Glomerular endothelial cell (primary cell): ENCODE measurements at places on chromosomes 6 and 20.

GRCh38 chr6:168883410-168884049, 370.1 kb downstream of the THBS2 start:
- no peak for DNase-seq

GRCh38 chr6:43608807-43609206, 20.3 kb downstream of the GTPBP2 start:
- no peak for DNase-seq

DNA sequence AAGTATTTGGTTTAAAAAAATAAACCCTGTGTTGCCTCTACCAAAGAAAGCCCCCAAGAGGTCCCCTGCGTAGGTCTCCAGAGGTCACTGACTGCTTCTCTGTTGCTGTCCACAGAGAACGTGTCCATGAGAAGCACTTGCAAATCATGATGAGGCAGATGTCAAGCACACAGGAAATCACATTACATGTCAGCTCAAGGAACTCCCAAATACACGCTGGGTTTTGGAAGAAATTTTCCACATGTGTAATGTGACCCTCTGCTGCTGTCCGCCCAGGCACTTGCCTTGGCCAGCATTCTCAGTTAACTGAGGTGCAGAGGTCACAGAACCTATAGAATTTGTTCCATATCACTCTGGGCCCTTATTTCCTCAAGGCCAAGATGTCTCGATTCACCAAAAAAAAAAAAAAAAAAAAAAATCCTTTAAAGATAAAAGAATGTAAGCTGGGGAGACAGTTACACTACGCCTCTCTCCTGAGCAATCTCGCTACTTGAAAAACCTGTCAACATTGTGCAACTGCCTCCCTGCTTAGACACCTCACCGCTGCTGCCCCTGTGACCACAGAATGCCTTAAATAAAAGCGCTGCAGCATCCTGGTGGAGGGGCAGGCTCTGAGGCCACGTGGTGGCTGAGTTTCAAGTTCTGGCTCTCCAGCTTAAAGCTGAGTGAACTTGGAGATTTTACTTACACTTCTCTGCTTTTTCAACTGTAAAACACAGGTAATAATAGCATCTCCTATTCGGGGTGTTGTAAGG, 42.3 kb downstream of the SLC22A23 start:
- no peak for DNase-seq

- no peak for DNase-seq
These were observed 7.4 kb downstream of the SLC52A3 start for GRCh38 chr20:760751-761417.

DNA sequence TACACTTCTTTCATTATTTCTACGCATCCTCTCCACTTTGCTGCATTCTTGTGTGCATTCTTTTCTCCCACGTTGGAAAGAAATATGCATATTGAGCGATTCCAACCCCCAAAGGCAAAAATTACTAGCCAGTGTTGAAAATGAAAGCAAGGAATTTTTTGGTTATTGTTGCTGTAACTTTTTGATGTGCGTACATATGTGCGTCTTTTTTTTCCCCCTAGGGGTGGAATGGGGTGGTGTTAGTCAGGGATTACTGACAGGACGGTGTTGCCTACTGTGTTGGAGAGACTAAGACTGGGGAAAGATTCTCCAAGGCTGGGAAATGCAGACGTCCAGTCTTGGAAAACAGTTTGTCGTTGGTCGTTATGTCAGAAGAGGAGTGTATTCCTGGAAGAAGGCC, 44.2 kb upstream of the ESR1 start:
- no peak for DNase-seq

- DNase-seq, result no peak
These were observed 11.6 kb downstream of the TNFAIP3 start for GRCh38 chr6:137878486-137879285.

- DNase-seq, result no peak
These were observed 195.6 kb downstream of the HDGFL1 start for GRCh38 chr6:22765015-22765414.

DNA sequence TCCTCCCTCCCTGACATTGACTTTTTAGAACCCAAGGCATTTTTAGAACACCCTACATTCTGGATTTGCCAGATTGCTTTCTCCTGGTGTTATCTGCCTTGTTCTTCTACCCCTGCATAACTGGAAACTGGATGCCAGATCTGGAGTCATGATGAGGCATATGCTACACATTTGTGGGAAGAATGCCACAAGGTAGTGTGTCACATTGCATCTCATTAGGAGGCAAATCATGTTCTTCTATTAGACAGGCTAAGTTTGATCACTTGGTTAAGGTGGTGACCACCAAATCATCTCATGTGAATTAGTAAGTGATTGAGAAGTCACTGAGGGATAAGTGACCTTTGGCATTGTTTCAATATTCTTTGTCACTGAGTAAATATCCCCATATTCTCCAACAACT, 12.9 kb upstream of the NKX2-2 start:
- DNase-seq, result no peak

GRCh38 chr6:2244261-2245102, 923 bp downstream of the GMDS start:
- DNase-seq, result no peak

- no peak for DNase-seq
These were observed 22.1 kb downstream of the DEK start for GRCh38 chr6:18242062-18242851.

DNA sequence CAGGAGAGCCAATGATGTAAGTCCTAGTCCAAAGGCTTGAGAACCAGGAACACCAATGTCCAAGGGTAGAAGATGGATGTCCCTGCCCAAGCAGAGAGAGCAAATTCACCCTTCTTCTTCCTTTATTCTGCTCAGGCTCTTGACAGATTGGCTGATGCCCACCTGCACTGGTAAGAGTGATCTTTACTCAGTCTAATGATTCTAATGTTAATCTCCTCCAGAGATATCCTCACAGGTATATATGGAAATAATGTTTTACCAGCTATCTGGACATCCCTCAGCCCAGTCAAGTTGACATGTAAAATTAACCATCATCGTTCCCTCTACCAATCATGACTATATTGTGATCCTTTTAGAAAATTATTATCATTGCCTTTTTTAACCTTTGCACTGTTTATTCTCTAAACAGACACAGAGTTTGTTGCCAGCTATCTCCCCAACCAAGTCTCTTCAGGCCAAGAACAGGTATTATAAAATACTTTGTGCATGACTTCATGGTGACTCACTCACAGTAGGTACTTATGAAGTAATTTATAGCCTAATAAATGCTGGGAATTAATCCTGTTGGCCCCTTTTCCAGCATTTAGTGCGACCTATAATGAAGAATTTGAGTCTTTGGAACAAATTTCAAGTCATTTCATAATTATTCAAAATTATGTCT, 26.2 kb upstream of the TSHZ2 start:
- no peak for DNase-seq

DNA sequence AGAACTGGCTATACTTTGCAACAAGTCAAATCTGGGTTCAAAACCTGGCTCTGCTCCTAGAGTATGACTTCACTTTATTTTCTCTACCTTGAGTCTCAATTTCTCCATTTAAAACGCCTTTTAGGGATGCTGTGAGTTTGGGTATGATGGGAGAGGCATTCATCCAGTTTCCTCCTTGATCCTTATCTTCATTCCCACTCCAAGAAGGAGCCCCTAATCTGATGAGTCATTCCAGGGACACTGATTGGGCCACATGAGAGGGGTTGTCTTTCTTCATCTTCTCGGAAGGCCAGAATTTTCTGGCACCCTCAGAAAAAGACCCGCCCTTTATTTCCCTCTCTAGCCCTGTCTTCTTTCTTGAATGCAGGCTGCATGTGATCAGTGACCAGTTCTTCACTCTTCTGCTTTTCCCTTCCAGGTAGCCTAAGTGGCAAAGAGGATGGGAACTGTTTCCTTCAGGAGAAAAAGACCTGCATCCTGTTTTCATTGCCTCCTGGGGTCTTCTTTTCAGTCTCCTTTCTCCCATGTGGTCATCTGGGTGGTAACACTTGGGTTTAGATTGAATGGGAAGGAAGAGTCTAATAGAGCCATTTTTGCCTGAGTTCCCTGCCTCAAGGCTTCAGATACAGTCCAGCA, 32.1 kb upstream of the PNRC1 start:
- DNase-seq, result no peak

DNA sequence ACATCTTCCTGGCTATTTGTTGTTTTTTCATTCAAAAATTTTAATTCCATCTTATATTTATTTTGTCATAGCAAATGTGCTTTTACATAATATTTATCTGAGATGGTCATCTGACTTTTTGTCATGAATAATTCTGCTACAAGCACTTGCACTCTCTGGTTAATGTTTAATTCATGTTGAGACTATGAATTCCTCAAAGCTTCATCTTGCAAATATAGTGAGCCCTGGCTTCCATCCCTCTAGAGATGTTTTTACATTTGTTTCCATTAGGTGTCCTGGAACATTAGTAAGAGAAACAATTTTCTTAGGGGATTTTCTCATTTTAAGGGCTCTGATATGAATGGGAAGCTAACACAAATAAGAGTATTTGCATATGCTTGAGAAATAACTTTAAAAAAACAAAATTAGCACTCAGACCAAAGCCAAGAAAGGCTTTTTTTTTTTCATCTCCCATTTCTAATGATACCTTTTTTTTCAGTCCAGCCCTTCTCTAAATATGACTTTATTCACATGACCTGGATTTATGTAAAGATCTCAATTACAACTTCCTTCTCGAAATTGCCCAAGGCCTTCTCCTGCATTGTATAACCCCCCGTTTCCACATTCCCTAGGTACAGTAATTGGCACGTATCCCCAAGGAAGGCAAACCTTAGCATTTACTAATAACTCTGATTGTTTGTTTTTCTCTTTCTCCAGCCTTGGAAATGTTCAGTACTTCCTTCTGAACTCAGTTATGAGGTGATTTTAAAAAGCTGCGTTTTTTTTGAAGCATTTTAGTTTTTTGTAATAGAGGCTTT, 797.0 kb upstream of the GJE1 start:
- no peak for DNase-seq

- peak; percentile 3 for DNase-seq
These were observed 33.2 kb downstream of the ANKS1A start for GRCh38 chr6:34922177-34922663.

DNA sequence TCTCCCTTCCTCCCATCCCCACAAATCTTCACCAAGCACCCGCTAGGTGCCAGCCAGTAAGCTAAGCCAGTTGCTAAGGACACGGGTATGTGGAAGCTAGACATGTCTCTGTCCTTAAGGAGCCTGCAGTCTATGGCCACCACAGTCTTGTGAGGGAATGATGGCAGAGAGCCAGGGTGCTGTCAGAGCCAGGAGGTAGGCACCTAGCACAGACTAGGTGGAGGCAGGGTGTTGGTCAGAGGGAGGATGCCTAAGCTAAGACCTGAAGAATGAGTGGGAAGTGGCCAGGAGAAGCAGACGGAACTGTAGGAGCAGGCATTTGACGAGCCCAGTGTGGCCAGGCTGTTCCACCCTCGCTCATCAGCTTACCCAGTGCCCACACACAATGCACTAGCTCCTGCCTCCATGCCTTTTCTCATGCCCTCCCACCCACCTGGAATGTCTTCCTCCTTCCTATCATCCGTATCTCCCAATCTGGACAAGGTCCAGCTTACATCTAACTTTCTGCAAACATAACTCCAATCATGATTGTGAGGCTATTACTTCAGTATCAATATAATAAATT, 125.6 kb downstream of the FOXC1 start:
- DNase-seq, result no peak

- DNase-seq, result no peak
These were observed 25.9 kb downstream of the RNF217 start for GRCh38 chr6:124987999-124988591.

DNA sequence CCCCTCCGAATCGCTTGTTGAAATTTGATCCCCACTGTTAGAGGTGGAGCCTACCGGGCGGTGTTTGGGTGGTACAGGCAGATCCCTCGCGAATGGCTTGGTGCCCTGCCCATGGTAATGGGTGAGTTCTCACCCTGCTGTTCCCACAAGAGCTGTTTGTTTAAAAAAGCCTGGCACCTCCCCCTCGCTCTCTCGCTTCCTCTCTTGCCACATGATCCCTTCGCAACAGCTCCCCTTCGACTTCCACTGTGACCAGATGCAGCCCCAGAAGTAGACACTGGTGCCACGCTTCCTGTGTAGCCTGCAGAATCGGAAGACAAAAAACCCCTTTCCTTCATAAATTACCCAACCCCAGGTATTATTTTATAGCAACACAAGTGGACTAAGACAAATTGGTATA, 292.2 kb upstream of the QKI start:
- DNase-seq, result no peak

DNA sequence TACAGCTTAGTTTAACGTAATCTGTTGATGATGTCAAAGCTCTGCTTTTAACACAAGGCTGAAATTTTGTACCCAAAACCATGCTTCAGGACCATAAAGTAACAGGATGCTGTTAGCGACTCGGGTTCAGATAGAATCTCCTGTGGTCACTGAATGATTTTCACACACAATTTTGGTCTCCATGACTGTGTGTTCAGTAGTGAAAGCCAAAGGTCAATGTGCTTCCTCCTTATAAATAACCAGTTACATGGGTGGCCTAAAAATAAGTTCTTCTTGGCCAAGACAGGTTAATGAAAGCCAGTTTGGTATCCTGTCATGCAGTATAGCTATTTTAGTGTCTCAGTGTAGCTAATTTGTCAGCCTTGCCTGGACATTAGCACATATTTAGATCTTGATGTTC, 19.1 kb upstream of the LOC128125822 start:
- DNase-seq, result no peak

DNA sequence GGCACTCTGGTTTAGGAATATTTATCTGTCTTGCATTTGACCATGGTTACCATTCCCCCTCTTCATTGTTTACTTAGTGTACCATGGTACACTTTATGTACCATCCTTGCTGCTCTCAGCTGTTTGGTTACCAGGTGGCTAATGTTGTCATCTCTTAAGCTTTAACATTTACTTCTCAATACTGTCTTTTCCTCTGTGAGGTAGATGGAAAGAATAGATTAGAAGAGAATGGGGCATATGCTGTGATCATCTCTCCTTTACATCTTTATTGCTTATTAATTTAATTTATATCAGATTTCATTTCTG, 109.2 kb downstream of the NCOA3 start:
- no peak for DNase-seq

GRCh38 chr6:70864401-70864800, 92.5 kb downstream of the B3GAT2 start:
- DNase-seq, result no peak

- no peak for DNase-seq
These were observed 92.6 kb upstream of the PREP start for GRCh38 chr6:105495515-105495914.

- DNase-seq, result no peak
These were observed 131.7 kb downstream of the ARHGAP18 start for GRCh38 chr6:129578315-129578714.

DNA sequence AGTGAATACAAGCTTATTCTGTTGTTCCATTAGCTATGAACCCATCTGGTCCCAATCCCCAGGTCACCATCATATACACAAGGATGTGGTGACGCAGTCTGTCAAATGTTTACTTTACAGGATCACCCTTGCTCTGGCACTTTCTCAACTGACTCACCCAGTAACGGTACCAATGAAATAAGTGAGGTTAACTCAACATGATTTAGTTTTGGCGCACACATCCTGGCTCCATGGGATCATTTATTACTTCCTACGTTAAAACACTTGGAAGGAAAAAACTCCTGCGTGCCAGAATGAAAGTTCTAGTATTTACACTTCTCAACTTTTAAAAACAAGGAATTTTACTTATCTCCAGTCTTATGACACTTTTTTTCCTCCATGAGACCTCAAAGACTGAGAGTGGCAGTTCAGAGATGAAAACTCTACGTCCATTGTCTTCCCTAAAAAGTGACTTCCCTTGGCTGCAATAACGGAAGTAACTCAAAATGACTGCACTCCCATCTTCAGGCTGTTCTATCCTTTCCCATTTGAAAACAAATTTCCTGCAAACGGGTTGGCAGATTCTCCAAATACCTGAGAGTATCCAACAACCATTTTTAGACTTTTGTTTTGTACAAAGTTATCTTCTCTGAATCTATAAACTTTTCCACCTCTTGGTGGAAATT, 15.9 kb downstream of the AGPAT4 start:
- peak; percentile 76 for DNase-seq

- no peak for DNase-seq
These were observed 121.7 kb downstream of the BCAS1 start for GRCh38 chr20:53948383-53949318.
